ENCODE measurements at places on chromosomes 3 and 15. TPM values are rescaled to one million over a fixed set of nuclear protein-coding genes. Genes with fewer than 3 reads are reported as not detected.

GRCh38 chr3:173711619-173712018, 314.1 kb downstream of the NLGN1 start:
- no peak for DNase-seq

DUOXA2 gene
- total RNA-seq: not detected

GRCh38 chr15:61318802-61319525, 89.9 kb upstream of the RORA start:
- no peak for DNase-seq

DNA sequence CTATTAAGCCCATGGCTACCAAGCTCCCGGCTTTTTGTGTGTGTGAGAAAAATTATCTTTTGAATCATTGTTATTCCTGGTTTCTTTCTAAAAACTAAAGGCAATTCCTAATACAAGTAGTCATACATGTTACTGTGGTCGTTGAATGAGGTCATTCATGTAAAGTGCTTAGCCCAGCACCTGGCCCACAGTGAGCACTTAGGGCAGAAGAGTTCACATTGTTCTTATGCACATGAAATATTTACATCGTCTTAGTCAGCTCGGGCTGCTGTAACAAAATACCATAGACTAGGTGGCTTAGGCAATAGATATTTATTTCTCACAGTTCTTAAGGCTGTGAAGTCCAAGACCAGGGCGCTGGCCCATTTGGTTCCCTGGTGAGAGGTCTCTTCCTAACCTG, 216.1 kb downstream of the SHQ1 start:
- peak; percentile 9 for DNase-seq

GRCh38 chr3:183896610-183897009, 11.9 kb upstream of the PARL start:
- no peak for DNase-seq

EXD1 gene
- total RNA-seq: not detected

DNA sequence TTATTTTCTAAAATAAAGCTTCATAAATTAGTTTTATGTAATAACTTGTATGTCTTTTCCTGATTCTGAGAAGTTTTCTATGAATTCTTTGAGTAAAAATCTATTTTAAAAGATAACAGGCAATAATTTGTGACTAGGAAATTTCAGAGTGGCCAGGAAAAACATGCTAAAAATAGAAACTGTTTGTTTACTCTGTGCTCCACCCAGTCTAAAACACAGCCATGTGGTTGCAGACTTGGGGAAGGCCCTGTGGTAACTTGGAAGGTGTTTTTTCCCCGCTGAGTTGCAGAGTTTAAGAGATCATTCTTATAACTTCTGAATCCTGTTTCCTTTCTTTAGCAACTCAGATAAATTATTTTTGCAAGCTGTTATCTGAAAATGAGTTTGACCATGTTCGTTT, 21.9 kb downstream of the PLCL2 start:
- DNase-seq: peak; percentile 69

DNAH12 gene
- total RNA-seq: not detected

GRCh38 chr3:99315896-99316295, 322.5 kb upstream of the COL8A1 start:
- DNase-seq: peak; percentile 68

- no peak for DNase-seq
Observed at GRCh38 chr3:172276103-172276502, 172.2 kb downstream of the GHSR start.

FOXL2 gene
- 3.7 TPM for total RNA-seq

INSYN1 gene
- total RNA-seq: 10.4 TPM

DNA sequence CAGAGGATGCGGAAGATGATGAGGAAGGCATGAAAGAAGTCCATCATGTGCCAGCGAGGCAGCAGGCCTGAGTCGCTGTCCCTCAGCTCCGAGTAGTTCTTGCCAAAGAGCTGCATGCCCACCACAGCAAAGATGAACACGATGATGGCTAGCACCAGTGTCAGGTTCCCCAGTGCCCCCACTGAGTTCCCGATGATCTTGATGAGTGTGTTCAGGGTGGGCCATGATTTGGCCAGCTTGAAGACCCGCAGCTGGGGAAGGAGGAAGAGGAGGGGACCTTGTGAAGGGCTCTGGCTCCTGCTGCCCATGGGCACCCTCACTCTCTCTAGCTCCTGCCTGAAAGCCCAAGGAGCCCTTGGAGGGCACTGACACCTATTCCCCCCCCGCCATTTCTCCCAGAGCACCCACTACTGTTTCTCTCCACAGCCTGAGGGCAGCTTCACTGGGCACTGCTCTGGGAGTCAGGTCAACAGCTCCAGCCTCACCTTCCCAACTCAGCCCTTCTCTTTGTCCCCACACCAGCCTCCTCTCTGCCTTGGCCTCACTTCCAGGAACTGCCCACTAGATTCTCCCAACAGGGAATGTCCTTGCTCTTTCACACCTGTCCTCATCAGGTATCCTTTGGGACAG, 63.6 kb downstream of the SCN5A start:
- DNase-seq: no peak

SGO1 gene
- total RNA-seq: 1.0 TPM

All from GM23248 (cell line).